Stimulated activated memory B cell treated with anti-CD40 and anti-IgM and Interleukin-4, amounts not matched to agents 10 μg/mL and 1 μg/mL and 100 μg/mL, for 72 hours (primary cell): ENCODE measurements at places on chromosomes 1 and 21.

GRCh38 chr1:215911406-215911968 is 344.4 kb downstream of the KCTD3 start:
- ATAC-seq = no peak

- peak; percentile 55 for ATAC-seq
These were observed 52.6 kb upstream of the RBM15 start for GRCh38 chr1:110286564-110286963.

DNA sequence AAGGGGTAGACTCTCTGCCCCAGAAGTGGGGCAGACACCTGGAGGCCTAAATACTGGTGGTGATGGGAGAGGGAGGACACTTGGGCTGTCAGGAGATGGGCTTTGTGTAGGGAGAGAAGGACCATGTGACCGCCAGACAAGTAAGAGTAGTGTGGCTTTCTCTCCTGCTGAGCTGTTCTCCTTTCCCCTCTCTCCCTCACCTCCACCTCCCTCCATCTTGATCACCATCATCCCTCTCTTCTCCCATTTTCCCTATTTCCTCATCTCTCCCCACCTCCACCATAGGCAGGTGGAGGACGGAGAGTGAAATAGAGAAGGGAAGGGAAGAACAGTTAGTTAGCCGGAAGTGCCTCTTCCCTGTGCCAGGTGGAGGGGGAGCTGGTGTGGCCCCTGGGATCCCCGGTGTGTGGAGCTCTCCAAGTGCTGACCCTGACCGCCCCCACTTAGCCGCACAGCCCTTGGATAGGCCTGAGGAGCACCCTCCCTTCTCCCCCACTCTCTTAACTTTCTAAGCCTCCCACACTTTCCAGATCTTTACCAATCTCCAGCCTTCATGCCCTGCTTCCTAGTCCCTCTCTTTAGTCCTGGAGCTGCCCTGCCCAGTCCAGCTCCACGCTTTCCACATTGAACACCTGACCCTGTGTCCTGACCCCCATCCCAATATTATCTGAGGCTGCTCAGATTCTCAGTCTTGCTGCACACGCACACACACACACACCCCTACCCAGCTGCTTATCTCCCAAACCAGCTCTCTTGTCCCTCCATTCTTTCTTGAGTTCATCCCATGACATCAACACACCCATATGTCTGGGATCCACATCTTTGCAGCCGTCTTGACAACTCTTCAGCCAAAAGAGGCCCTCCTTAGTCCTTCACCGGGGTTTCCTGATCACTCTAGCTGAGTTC is 1.5 kb downstream of the CELF3 start:
- no peak for ATAC-seq

- peak; percentile 98 for ATAC-seq
These were observed 30.8 kb upstream of the ABCG1 start for GRCh38 chr21:42187976-42188653.

GRCh38 chr1:32626176-32626575 is 24.2 kb downstream of the ZBTB8OS start:
- no peak for ATAC-seq

GRCh38 chr1:248055261-248055660 is 8.6 kb downstream of the OR2L3 start:
- no peak for ATAC-seq

DNA sequence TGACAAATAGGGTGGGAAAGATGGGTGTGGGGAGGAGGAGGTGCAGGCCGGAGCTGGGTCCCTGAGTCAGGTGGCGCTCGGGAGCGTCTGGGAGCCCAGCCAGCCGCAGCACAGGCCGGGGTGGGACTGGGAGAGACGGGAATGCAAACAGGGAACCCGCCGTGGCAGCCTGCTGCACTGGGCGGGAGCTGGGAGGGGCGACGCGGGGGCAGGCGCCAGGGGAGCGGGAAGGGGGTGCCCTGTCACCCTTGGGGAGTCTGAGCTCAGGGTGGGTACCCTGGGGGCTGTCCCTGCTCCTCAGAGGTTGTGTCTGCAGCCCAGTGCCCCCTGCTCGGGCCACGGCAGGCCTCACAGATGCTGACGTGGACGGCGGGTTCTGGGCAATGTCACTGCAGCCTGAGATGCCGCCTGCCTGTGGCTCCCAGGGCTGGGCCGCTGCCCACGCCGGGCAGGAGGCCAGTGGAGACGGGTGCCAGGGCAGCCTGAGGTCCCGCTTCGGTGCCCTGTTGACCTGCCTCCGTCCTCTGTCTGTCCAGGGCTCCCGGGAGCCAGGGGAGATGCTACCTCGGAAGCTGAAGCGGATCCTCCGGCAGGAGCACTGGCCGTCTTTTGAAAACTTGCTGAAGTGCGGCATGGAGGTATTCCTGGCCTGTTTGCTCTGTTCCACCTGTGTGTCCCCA is 16.6 kb upstream of the LRRC3 start:
- ATAC-seq = peak; percentile 42

- ATAC-seq = no peak
These were observed 65.3 kb downstream of the NIBAN1 start for GRCh38 chr1:184909019-184909418.

- no peak for ATAC-seq
These were observed 5.1 kb upstream of the SLC16A1 start for GRCh38 chr1:112961072-112961471.

GRCh38 chr1:116286541-116286971 is 86.5 kb upstream of the ATP1A1 start:
- ATAC-seq = no peak

GRCh38 chr1:232973652-232974611 is 23.5 kb downstream of the NTPCR start:
- no peak for ATAC-seq

DNA sequence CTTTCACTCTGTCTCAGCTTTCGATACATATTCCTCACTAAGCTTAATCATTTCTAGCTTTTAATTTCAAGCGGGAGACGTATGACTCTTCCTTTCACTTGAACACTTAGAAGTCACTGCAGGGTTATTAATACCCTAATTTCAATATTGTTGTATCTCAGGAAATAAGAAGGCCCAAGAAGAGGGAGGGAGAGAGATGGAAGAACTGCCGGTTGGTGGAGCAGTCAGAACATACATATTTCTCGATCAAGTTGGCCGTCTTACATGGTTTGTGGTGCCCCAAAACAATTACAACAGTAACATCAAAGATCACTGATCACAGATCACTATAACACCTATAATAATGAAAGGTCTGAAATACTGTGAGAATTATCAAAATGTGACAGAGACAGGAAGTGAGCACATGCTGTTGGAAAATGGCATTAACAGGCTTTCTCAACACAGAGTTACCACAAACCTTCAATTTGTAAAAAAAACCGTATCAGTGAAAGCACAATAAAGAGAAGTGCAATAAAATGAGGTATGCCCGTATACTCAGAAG is 145.4 kb upstream of the HP1BP3 start:
- ATAC-seq = peak; percentile 83

DNA sequence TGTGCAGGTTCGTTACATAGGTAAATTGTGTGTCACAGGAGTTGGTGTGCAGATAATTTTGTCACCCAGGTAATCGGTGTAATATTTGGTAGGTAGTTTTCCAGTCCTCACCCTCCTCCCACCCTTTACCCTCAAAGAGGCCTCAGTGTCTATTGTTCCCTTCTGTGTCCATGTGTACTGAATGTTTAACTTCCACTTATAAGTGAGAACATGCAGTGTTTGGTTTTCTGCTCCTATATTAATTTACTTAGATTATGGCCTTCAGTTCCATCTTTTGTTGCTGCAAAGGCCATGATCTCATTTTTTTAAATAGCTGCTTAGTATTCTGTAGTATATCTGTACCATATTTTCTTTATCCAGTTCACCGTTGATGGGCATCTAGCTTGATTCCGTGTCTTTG is 87.3 kb downstream of the RPS6KC1 start:
- ATAC-seq = no peak

DNA sequence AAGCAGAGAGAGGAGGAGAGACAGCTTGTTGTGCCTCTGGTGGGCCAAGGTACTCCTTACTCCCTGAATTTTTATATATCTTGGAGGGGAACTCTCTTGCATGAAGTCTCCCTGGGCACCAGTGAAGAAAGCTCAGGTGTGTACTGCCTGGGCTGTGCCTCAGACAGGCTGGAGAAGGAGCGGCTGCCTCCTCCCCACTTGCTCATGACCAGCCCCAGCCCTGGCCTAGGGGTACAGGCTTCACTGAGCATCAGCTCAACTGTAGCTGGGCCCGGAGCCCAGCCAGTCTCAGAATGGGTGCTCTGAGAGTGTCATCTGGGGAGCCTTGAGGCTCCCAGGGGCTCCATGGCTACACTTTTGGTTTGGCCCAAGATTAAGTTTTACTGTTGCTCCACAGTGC is 44.8 kb upstream of the TENT5C start:
- ATAC-seq = no peak

DNA sequence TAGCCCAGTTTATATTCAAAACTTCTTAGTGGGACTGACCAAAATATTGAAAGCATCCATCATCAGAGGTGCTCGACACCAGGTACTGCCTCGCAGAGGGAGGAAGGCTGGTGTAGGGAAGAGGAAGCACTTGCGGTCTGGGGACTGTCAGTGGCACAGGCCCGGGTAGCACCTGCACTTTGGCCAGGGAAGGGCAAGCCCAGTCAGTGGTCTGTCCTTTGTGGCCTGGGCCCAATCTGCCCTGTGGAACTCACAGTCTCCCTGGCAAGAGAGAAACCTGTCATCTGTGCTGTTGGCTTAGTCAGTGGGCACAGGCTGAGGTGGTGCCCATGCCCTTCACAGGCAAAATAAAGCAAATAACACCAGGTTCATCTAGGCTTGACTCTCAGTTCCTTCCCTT is 77.4 kb downstream of the SYT6 start:
- ATAC-seq = no peak

DNA sequence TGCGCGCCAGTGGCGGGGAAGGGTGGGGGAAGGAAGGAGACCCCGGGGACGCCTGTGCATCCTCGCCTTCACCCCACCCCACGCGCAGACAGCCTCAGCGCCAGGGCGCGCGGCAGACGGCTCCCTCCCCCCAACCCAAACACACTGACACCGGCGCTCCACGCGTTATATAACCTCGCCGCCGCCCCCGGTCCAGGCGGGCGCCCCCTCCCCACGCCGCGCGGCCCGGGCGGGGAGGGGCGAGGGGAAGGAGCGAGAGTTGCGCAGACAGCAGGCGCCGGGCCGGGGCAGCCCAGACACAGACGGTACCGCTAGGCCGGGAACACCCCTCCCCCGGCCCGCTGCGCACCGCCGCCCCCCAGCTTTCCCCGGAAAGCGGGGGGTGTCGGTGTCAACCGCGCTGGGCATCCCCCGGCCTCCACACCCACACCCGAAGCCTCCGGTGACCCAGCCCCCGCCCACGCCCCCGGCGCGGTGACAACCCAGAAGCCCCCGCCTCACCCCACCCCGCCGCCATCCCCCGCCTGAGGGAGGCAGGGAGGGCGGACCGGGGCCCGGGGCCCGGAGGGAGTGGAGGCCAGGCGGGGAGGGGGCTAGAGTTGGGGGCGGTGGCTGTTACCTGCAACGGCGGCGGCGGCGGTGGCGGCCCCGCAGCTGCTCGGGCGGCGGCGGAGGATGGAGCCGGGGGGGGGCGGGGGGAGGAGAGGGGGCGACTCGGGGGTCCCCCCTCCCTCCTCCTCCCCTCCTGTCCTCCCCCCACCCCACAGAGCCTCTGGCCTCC is 432 bp downstream of the AKT3 start:
- peak; percentile 64 for ATAC-seq

GRCh38 chr1:223221686-223222085 is 78.6 kb upstream of the TLR5 start:
- ATAC-seq = no peak

GRCh38 chr1:9195651-9196050 is 38.9 kb upstream of the H6PD start:
- ATAC-seq = no peak

- ATAC-seq = no peak
These were observed 39.3 kb downstream of the CDKN2C start for GRCh38 chr1:51009381-51009780.

GRCh38 chr1:65371544-65371943 is 48.9 kb upstream of the LEPR start:
- ATAC-seq = no peak

DNA sequence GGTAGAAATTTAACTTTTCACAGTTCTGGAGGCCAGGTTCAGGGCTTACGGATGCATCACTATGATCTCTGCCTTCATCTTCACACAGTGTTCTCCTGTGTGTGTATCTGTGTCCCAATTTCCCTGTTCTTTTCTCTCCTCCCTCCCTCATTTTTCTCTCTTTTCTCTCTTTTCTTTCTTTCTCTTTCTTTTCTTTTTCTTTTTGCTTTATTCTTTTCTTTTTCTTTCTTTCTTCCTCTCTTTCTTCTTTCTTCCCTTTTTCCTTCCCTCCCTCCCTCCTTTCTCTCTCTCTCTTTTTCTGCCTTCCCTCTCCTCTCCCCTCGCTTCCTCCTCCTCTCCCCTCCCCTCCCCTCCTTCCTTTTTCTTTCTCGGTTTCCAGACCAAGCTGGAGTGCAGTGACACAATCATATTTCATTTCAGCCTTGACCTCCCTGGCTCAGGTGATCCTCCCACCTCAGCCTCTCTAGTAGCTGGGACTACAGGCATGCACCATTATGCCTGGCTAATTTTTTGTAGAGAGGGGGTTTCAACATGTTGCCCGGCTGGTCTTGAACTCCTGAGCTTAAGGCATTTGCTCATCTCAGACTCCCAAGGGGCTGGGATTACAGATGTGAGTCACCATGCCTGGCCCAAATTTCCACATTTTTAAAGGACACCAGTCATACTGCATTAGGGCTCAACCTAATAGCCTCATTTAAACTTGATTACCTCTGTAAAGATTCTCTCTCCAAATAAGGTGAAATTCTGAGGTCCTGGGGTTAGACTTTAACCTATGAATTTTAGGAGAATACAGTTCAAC is 115.9 kb downstream of the HUNK start:
- ATAC-seq = no peak

- ATAC-seq = peak; percentile 72
These were observed 67.3 kb downstream of the URB2 start for GRCh38 chr1:229693129-229693900.

- ATAC-seq = no peak
These were observed 31.9 kb downstream of the FAM163A start for GRCh38 chr1:179775009-179775408.

GRCh38 chr1:181640956-181641355 is 157.6 kb downstream of the CACNA1E start:
- no peak for ATAC-seq

- no peak for ATAC-seq
These were observed 65.8 kb upstream of the DIP2A start for GRCh38 chr21:46392921-46393320.
